ENCODE measurements at places on chromosomes 4 and X.

- DNase-seq: peak; percentile 51
Measured at GRCh38 chrX:44874420-44875184, 1.6 kb downstream of the KDM6A start.

DNA sequence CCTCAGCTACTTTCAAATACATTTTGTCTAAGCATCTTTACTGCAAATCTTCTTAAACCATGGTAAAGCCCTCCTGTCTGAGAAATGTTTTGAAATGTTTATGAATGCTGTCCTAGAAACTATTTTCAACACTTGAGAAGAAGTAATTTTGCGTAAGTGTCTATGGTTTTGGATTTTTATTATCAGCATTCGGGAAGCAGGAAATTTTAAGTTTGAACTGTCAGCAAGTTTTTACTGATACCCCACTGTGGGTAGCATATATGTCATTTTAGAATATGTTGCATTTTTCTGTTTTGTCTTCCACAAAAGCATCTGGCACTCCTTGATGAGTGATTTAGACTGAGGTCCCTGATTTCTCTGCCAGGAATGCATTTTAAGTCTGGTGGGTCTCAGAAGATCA, 302.4 kb upstream of the GIMD1 start:
- no peak for DNase-seq

- DNase-seq: peak; percentile 55
Measured at GRCh38 chr4:106502106-106502699, 133.6 kb upstream of the GIMD1 start.

DNA sequence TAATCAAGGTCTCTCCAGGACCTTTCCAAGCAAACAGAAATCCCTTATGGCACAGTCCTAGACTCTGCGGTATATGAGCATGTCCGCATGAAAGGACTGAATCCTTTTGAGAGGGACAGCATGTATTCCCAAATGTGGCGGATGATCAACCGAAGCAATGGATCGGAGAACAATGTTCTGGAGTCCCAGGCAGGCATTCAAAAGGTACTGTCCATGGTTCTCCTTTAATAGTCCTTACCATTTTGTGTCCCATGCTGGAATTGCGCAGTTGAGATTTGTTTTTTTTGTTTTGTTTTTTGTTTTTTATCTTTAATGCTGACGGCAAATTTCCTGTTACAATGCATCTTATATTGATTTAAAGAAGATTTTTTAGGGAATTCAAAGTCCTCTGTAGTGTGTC, 313.3 kb upstream of the ATOH1 start:
- no peak for DNase-seq

GRCh38 chr4:70991596-70991995, 1.9 kb upstream of the DCK start:
- DNase-seq: no peak

DNA sequence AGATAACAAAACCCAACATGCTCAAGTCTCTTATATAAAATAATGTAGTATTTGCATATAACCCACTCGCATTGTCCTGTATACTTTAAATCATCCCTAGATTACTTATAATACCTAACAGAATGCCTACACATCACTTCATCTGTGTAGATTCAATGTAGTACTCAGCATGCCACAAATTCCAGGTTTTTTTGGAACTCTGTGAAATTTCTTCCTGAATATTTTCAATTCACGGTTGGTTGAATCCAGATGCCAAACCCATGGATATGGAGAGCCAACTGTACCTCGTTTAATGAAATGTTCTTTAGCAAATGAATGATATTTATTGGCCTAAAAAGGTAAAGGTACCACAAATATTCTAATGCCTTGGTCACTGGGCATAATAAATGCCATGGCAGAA, 24.8 kb downstream of the CCNI start:
- no peak for DNase-seq

Data from activated CD8-positive, alpha-beta T cell treated with anti-CD3 and anti-CD28 coated beads, Interleukin-2, amount 10 ng/mL, durations not matched to agents 7 days and 5 days (primary cell).